Heart left ventricle (tissue), 16 donors: ENCODE measurements at places on chromosomes 13 and 19.

GRCh38 chr19:15114153-15114540 is 6.9 kb downstream of the SYDE1 start:
- DNase-seq, result no peak

DNA sequence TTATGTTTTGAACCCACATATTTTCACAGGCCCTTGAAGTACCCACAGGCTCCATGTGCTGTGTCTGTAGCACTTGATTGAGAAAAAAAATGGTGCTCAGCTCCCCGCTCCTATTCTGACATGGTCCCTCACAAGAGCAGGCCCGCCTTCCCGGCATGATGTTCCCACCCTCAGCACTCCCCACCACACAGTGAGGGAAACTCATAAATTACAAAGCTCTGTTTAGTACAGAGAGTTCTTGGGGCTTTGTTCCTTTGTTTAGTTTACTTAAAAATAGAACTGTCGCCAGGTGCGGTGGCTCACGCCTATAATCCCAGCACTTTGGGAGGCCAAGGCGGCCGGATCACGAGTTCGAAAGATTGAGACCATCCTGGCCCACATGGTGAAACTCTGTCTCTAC is 25.9 kb upstream of the ABCC4 start:
- DNase-seq, result no peak

GRCh38 chr13:25001476-25002206 is 94.3 kb upstream of the PABPC3 start:
- DNase-seq, result no peak

DNA sequence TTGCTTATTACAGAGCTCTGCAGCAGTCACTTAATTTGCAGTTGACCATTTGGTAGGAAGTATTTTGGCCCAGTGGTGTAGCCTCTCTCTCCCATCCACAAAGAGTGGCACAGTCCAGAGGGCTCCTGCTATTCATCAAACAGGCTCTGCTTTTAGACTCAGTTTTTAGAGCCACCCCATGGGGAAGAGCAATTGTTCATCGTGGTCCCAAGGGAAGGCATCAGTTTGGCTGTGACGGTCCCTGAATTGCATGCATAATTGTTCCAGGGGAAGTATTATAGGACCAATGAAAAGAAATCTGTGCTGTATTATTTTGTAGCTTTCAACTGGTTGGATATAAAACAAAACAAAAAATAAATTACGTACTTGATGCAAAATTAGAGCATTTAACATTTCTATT is 799.0 kb downstream of the DACH1 start:
- DNase-seq, result no peak

GRCh38 chr19:49210108-49210900 is 52.7 kb downstream of the TRPM4 start:
- DNase-seq, result no peak

DNA sequence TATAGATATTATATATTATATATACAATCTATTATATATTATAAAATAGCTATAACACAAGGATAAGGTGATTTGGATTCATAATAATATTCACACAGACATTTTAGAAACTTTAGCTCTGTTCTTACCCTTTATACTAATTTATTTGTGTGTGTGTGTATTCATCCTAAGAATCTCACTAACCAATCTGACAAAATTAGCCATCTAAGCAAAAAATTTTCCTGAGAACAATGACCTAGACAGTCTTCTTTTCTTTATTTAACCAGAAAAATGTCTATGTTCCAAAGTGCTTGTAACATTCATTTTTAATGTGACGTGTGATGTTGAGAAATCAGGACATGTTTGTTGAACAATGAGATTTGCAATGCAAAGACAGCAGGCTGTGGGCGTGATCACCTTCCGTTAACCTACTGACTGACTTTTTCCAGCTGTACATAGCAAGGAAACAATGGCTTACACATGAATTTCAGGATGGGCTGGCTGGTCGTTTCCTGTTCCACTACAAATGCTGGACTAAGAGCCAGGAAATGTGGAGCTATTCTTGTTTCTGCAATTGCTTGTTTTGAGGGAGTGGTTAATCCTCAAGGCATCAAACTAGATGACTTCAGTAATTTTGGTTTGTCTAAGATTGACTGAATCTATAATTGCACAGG is 634.6 kb upstream of the ARGLU1 start:
- DNase-seq, result peak; percentile 66

- DNase-seq, result no peak
Observed at GRCh38 chr13:19591864-19592263, 30.5 kb upstream of the TPTE2 start.

DNA sequence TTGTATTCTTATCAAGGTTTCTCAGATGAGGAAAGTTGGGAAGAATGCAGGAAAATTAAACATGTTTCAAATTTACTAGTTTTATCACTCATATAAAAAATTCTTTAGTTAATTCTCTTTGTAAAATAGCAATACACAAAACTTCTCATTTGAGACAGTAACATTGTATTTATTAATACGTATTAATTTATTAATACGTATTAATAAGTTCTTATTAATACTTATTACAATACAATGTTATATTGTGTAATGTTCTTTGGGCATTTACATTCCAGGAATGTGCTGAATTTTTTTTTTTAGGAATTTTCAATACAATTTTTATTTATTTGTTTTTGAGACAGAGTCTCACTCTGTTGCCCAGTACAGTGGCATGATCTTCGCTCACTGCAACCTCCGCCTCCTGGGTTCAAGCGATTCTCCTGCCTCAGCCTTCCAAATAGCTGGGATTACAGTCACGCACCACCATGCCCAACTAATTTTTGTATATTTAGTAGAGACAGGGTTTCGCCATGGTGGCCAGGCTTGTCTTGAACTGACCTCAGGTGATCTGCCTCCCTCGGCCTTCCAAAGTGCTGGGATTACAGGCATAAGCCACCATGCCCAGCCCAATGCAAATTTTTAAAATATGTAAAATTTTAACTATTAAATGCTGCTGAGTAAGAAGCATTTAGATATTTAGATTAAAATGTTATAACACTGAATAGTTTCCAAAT is 31.6 kb downstream of the MBNL2 start:
- DNase-seq, result no peak
